ENCODE measurements at places on chromosomes 16 and 17. TPM values are rescaled to one million over a fixed set of nuclear protein-coding genes. Genes with fewer than 3 reads are reported as not detected.

CMIP gene
- 33.2 TPM for total RNA-seq

GABARAP gene
- total RNA-seq: 324 TPM

DNA sequence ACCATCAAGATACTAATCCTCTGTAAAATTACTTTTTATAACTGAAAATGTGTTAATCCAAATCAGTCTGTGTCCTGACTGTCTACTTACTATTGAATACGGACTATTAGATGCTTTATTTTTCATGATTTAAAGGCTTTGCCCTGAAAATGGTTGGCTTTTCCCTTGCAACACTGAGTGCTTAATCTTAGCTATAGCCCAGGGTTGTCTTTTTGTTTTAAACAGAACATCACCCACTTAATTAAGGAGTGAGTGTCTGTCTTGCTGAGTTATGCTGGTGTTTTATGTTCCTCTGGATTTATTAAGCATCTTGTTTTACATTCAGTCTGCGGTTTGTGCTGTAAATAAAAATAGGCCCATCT is 11.0 kb downstream of the FTO start:
- H3K36me3 ChIP-seq: no peaks in the 10 kb centered on the region
- H3K27me3 ChIP-seq: no peaks in the 10 kb centered on the region
- H3K4me1 ChIP-seq: peaks cover 8% of the 10 kb centered on the region
- no peak overlapping the region for H3K27ac ChIP-seq
- no peak overlapping the region for H3K4me3 ChIP-seq

GRCh38 chr17:66549731-66550207 is 247.4 kb downstream of the PRKCA start:
- H3K4me3 ChIP-seq: no peak overlapping the region
- H3K36me3 ChIP-seq: no peaks in the 10 kb centered on the region
- no peak overlapping the region for H3K27ac ChIP-seq
- H3K4me1 ChIP-seq: peaks cover 33% of the 10 kb centered on the region
- H3K27me3 ChIP-seq: no peaks in the 10 kb centered on the region

All from CD4-positive, alpha-beta memory T cell (primary cell).